ENCODE measurements at places on chromosomes 4 and X.
A peak's percentile ranks its signal among the peaks of the same experiment; 100 is the strongest.

GRCh38 chr4:15691346-15692135, 9.9 kb downstream of the FAM200B start:
- DNase-seq: no peak

GRCh38 chrX:70289793-70290770, at the start of the genes KIF4A and PDZD11:
KIF4A (plus strand) TSS chrX:70290104; CDS start chrX:70290459, 355 bp downstream.
PDZD11 (minus strand) TSS chrX:70289927; CDS start chrX:70289341, 586 bp downstream.
- peak; percentile 82 for DNase-seq

DNA sequence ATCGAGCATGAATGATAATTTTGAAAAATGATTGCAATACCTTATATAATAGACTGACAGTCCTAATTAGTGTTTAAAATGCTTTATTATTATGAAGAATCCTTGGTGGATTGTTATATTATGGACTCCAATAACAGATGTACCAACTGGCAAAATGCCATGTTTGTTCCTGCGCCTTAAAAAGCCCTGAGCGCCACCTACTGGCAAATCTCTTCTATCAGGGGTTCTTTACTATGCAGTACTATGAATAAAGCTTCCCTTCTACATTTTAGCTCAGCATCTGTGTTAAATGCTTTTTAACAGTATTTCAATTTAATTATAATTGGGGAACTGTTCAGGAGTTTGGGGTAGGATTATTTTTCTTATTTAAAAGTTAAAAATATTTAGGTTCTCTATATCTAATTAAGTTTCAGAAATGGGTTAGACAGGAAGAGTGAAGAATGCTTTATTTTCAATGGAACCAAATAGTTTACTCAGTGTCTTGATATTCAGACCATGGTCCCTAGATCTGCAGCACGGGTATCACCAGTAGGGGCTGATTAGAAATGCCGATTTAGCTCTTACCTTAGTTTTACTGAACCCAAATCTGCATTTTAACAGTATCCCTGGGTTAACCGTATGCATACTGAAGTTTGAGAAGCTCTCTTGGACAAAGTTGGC, 20.0 kb downstream of the CFAP97 start:
- peak; percentile 68 for DNase-seq

- no peak for DNase-seq
Measured at GRCh38 chrX:9656871-9657270, 108.8 kb downstream of the GPR143 start.

- no peak for DNase-seq
Measured at GRCh38 chr4:175998782-175999181, 66.9 kb upstream of the WDR17 start.

DNA sequence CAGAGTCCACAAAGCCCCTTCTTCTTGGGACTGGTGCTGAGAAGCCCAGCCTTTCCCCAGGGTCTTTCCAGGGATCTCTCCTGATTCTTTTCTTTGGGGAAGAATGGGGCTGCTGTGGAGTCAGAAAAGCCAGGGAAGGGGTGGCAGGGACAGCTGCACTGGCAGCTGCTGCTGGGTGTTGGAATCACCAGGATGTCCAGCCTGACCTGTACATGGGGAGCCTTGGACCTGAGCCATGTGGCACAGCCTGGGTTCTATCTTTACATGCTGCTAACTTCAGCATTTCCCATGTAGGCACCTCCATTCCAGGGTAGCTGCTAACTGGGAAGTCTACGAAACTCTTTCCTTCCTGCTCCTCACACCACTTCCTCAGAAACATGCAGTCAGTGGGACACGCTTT, 36.0 kb downstream of the MED28 start:
- no peak for DNase-seq

- DNase-seq: no peak
Measured at GRCh38 chr4:8614365-8615193, 22.0 kb downstream of the CPZ start.

DNA sequence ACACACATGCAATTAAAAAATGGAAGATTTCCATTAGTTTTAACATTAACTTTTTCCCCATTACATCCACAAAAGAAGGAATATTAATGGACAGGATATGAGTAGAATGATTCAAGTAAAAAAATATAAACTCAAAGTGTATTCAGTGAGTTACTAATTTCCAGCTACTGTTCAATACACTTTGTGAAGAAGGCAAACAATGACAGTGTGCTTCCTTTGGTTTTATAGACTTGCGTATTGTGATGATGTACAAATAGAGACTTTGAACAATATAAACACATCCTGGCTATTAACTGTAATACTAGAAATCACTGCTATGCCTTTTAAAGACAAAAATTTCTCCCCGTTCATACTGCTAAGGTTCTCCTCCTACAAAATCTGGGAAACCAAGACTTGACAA, 171.4 kb downstream of the ASB9 start:
- DNase-seq: no peak

DNA sequence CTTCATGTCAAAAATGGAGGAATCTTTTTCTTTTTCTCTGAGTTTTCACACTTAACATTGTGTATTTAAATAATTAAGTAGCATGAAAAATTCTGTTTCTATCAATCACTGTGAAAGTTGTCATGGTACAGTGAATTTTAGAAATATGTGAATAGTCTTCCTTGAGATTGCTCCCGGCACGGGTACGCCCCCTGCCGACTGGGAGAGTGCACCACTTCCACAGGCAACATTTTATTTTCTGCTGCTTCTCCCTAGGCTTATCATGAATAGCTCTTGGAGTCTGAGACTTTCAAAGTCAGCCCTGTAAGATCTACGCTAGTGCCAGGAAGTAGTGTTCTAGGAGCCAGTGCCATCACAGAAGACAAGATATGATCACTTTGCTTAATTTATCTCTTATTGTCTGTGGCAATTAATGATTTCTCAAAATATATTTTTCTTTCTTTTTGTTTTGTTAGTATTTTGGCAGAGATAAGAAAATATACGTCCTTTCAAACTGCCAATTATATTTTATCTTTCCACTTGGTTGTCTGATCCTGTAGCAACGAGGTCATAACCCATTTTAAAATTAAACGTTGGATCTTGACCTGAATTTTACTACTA, 763.8 kb upstream of the AADAT start:
- peak; percentile 3 for DNase-seq

- no peak for DNase-seq
Measured at GRCh38 chrX:74613370-74614092, 893 bp downstream of the RLIM start.

- no peak for DNase-seq
Measured at GRCh38 chrX:34848281-34848680, 94.3 kb upstream of the FAM47B start.

DNA sequence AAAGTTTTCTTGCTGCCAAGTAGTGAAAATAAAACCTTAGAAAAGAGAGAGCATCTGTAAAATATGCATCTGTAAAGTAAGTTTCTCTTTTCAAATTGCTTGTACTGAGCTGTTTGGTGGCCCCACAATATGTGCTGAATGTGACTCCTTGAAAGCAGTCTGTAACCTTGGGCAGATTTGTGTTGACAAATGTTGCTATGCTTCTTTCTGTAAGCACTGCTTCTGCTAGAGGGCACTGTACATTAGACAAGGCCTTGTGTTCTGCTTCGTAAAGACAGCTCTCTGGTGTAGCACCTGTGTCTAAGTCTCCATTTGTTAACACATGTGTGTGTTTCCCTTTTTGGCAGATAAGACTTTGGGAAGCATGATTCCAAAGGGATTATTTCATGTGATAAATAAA, 56.6 kb upstream of the NRK start:
- DNase-seq: no peak

GRCh38 chrX:41542135-41542534, 95.0 kb downstream of the NYX start:
- no peak for DNase-seq
